ENCODE measurements at places on chromosomes 4 and X.

DNA sequence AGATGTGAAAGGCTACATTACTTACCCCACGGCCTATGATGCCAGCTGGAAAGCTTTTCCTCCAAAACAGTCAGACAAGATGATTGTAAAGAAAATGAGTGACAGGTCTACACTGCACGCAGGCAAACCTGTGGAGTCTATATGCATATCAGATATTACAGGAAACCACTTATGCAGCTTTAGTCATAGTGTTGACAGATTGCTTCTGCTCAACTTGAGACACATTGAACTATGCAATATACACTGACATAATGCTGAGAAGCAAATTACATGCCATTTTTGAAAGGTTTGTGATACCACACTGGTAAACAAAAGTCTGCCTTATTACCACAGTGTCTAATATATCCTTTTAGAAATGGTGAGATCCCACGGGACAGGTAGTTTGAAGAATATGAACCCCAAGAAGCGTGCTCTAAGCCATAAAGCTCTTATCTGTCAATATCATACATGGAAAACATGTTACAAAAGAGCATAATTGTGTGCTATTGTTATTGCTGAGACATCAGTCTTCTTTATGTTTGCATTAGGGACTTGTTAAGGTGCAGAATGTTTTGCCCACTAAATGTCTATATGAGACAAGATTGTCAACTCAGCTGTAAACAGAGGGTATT is 1835.8 kb upstream of the TENM3 start:
- no peak for DNase-seq

DNA sequence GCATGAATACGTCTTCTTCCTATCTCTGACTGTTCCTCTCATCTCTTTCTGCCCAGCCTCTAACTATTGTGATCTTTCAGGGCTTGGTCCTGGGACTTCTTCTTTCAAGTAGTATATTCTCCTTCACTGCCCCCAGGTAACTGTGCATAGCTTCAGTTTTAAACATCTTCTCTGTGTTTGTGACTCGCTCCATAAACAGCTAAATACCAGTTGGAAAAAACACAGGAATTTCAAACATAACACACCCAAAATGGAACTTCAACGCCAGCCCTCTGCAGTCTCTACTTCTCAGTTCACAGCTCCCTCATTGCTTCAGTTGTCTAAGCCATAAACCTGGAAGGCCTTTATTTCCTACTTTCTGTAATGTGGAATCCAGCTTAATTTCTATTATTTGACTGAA is 16.6 kb downstream of the TRIML2 start:
- DNase-seq = no peak

GRCh38 chrX:39862963-39863362 is 234.8 kb downstream of the BCOR start:
- DNase-seq = no peak

DNA sequence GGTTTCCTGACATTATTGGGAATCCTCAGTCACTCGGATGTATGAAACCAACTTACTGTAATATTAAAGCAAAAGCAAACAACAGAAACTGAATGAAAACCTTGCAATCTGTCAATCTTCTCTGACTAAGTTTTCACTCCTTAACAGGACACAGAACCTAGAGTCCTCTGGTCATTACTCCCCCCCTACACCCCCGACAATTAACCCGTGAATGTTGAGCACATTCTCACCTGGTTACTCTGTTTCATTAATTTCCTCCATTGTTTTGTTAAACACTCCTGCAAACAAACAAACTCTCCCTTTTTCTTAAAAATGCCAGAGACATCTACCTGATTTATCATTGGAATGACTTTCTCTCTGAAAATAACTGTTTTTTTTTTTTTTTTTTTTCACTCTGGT is 469.0 kb upstream of the PRKX start:
- no peak for DNase-seq

DNA sequence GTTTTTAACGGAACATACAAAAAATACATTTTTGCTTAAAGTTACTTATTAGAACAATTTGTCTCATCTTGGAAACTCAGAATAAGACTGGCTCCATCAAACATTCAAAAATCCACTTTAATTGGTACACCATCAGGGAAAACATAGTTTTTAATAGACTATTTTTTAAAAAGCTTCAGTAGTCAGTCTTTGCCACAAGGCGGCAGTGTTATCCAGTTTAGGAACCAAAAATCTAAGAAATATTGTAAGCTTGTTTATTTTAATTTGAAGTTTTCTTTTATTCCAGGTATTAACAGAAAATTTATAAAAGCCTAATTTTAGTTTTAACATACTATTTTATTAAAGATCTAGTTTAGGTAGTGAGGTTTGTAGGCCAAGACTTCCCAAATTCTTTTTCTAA is 107.7 kb downstream of the APOOL start:
- DNase-seq = no peak

Measured in WERI-Rb-1 (cell line).